ENCODE measurements at places on chromosomes 2 and 18. TPM values are rescaled to one million over a fixed set of nuclear protein-coding genes. Genes with fewer than 3 reads are reported as not detected.

- DNase-seq = no peak
Measured at GRCh38 chr2:55883829-55884228, 39.8 kb downstream of the EFEMP1 start.

- no peak for DNase-seq
Measured at GRCh38 chr2:63992061-63992685, 27.1 kb downstream of the VPS54 start.

- no peak for DNase-seq
Measured at GRCh38 chr2:9366026-9366425, 57.3 kb downstream of the ITGB1BP1 start.

DNA sequence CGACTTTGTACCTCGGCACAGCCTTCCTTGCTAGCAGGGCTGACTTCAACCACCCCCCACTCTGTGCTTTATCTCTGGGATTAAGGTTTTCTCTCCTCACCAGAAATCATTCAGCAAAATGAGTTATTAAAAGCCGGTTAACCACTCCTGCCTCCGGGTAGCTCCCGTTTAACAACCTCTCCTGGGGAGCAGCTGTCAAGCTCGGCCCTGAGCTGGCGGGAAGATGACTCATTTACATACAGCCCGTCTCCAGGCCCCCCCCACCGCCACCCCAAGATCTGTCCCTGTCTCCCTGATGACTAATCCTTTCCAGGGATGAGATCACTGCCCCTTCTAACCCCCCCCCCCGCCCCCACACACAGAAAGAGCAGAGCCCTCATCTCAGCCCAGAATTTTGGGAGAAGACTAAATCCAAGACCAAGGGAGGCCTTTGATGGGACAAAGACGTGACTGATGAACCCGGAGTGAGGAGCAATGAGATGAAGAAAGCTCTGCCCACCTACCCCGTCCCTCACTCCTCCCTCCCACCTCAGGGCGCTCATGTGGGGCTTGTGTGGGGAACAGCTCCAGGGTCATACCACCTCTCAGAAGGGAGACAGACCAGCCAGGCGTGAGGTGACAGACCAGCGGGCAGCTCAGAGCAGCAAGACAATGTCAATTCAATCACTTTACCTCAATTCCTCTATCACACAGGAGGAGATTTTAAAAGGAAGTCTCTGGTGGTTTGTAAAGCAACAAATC, 131.4 kb downstream of the MSH2 start:
- no peak for DNase-seq

GRCh38 chr2:208001924-208002323, 23.4 kb downstream of the PLEKHM3 start:
- DNase-seq = no peak

DNA sequence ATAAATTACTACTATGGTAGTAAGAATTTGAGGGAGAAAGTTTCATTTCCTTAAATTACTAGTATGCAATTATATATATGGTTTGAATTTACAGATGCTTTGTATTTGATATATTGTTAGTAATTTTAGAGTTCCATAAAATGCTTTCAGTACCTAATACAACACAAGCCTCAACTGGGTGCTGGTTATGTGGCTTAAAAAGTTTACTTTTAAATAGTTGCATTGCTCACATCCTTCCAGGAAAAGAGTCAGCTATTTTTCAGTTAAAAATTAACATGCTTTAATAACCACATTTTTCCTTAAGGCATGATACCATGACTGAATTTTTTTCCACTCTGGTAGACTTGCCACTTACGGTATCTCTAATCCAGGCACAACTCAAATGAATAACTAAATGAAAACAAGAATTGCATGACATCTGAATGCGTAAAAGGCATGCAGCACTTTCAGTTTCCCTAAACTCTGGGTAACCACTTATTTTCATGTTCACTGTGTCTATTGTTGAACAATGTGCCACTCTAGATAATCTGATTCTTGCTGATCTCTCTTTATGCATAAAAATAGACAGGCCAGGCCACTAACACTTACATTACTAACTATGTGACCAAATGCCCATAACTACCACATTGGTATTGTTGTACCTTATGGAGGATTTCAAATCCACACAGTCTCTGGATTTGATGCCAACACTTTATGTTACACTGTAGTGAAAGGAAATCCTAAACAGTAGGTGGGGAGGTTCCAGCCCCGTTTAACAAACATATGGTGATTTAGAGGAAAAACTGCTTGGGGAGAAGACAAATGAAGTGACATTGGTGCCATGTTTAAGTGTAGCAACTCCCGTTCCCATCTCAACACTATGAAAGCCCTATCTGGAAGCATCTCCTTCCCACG, 35.5 kb upstream of the SLC35F5 start:
- DNase-seq = no peak

GRCh38 chr2:102101849-102102635, 40.5 kb upstream of the IL1R1 start:
- no peak for DNase-seq

DNA sequence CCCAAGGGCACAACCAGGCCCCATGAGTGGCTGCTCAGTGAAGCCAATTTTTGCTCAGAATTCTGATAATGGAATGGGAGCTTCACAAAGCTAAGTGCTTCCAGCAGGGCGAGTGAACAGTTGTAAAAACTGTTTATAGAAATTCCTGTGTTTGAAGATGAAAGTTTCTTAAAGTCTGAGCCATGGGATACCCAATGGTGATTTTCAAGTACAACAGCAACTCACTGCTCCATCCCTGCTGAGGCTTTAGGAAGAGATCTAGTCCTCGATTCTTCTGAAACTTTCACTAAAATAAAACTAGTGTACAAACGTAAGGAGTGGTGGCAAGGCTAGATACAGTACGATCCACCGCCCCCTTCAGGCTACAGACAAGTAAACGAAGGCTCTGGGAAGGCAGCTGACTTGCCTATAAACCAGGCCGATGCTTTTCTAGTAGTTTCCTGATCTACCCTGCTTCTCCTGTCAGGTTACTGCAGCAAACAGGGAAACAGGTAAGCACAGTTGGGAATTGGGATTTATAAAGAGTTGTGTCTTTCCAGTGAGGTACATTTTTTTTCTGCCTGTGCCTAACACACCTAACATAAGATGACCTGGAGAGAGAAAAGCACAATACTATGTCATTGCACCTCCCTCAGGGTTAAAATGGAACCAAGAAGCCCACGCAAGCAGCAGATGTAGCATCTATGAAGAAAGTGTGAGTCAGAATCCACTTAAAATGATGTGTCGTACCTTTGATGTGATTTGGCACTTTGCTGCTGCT, 108.7 kb downstream of the UXS1 start:
- DNase-seq = no peak

The PROKR1 gene
- total RNA-seq = not detected

The INHA gene
- not detected for total RNA-seq

The TP53I3 gene
- total RNA-seq = 133 TPM

The OTOS gene
- total RNA-seq = not detected

The CD302 gene
- 8.2 TPM for total RNA-seq

The C2orf78 gene
- total RNA-seq = not detected

All from glomerular endothelial cell (primary cell).